Activated gamma-delta T cell treated with Interleukin-2 at 50 U/mL for 16 hours (primary cell): ENCODE measurements at places on chromosomes 5 and 9.
A peak's percentile ranks its signal among the peaks of the same experiment; 100 is the strongest.

DNA sequence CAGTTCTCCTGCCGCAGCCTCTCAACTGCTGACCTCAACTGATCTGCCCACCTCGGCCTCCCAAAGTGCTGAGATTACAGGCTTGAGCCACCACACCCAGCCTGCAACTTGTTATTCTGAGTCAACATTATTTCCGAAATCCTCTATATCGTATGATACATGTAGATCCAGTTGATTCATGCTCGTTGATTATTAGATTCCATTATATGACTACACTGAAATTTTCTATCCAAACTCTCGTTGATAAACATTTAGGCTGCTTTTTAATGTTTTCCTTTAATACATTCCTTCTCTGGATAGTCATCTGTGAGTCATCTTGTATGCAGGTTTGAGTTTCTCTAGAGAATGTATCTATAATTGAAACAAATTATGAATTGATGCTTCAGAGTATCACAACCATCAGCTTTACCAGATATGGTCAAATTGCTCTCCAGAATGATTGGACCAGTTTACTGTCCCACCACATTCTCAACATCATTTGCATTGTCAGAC lies 4.1 kb downstream of the CDK7 start:
- no peak for DNase-seq

DNA sequence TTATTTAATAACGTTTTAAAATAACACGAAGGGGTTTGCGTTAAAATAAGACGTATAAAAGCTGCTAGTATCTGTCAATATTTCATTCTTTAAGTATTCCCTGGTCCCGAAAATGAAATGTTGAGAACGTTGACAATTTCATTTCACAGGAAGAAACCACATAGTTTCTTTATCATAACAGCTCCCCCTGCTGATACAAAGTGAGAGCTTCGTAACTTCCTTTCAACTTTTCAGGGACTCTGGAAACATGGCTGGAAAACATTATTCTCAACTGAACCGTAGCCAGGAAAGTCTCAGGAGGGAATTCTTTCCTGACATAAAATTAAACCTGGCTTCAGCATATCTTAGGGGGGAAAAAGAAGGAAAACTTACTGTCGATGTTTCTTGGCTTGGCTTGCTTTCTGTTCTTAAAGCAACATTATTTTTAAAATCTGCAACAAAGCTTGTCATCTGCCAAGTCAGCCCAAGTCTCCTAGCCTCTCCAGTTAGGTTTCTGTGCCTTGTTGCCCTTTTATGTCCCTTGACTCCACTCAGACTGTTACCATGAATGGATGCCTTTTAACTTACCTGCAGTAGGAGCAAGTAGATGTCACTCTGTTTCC lies 122.9 kb upstream of the DAB2 start:
- peak; percentile 4 for DNase-seq

- no peak for DNase-seq
Observed at GRCh38 chr5:132420706-132421272, 51.3 kb downstream of the SLC22A5 start.

DNA sequence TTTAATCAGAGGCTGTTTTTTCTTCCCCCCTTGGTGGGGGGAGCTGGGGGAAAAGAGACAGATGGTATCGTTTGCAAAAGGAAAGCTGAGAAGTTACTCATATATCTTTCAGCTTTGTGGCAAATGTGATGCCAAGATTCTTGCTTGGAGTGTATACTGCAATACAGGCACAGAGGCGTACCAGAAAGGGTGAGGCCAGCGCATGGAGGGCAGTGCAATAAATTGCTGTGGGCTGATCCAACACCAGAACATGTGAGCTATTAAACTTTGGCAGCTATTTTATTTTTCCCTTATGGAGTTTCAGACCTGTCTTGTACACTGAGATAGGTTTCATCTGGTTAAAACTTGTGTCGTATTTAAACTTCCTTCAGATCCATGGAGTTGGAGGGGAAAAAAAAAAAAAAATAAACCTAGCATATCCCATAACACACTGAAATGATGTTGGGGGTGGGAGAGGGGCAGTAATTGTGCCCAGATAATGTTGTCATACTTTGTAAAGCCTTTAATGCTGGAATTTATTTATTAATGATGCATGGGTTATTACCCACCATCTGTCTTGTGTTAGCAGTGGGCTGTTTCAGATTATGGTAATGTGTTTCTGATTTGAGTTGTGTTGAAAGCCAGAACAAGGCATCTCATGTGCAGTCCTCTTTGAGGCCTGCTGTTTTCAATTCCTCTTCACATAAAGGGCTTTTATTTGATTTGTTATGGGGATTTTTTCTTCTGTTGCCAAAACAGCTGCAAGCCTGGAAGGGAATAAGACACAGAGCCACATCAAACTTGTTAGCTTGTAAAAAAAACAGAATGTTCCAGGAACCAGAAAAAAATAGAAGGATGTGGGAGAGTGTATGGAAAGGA lies 891.3 kb downstream of the TLE1 start:
- DNase-seq: no peak

- no peak for DNase-seq
Observed at GRCh38 chr9:86093788-86094555, 5.4 kb downstream of the GOLM1 start.

DNA sequence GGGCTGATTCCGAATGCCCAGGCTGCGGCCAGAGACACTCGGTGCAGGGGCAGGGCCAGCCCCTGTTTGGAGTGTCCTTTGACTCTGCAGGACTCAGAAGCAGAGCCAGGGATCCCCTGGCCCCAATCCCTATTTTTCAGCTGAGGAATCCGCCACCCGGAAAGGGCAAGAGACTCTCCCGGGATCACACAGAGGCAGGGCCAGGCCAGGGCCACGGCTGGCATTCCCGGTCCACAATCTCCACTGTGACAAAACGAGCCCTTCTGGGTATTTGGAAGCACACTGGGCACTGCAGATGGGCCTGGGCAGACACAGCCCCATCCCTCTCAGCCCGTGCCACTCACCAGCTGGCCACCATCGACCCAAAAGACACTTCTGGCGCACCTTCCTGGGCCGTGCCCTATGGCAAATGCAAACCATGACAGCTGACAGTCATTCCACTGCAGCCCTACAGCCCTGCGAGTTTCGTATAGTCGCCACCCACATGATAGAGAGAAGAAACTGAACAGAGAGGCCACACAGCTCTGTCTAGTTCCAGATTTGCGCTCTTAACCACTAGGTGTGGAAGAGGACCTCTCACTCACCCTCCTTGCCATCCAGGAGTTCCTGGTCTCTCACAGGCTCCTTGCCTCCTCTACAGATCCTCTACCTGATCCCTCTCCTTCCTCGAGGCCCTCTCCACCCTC lies 13.3 kb downstream of the NR5A1 start:
- DNase-seq: no peak

DNA sequence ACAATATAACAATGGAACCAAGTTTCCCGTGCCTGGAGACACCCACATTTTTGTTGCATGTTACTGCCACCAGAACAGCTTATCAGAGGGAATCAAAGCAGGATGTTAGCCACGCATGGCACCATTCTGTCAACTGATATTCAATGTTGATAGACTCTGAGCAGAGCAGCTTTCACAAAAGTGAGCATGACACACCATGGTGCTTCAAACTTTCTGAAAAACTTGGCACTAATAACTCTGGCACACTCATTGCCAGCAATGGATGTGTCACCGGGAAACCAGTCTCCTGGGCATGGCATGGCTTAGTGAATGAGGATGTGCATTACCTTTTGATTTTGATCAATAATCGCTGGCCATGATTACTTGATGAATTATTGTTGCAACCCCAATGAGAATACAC lies 19.7 kb downstream of the NIPSNAP3B start:
- no peak for DNase-seq

DNA sequence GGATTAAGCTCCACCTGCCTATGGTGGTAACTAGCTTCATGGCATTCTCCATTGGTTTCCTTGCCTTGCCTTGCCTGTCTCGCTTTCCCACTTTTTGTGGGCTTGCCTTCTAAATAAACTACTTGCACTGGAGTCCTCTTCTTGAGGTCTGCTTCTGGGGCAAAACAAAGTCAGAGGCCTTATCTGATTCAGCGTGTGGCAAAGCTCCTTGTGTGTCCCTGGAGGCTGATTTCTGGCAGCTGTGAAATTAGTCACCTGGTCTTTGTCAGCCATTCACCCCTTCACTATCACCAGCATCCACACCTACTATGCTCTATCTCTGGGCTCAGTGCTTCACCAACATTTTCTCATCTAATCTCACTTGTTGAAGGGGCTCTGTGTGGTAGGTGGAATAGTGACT lies 176.2 kb downstream of the SEC61B start:
- DNase-seq: no peak

- no peak for DNase-seq
Observed at GRCh38 chr5:73592551-73592950, 27.0 kb downstream of the UTP15 start.

- no peak for DNase-seq
Observed at GRCh38 chr9:12813960-12814876, 39.4 kb downstream of the LURAP1L start.

- DNase-seq: no peak
Observed at GRCh38 chr5:140548791-140549190, 1.3 kb downstream of the EIF4EBP3 start.
